Activated CD8-positive, alpha-beta memory T cell treated with anti-CD3 and anti-CD28 coated beads for 1 hour (primary cell): ENCODE measurements at places on chromosomes 11 and 22.

- no peak for DNase-seq
Observed at GRCh38 chr11:818396-819128, at the start of gene PNPLA2. Gene PNPLA2 (plus strand): TSS chr11:818914. CDS start chr11:819719, 805 bp downstream.

DNA sequence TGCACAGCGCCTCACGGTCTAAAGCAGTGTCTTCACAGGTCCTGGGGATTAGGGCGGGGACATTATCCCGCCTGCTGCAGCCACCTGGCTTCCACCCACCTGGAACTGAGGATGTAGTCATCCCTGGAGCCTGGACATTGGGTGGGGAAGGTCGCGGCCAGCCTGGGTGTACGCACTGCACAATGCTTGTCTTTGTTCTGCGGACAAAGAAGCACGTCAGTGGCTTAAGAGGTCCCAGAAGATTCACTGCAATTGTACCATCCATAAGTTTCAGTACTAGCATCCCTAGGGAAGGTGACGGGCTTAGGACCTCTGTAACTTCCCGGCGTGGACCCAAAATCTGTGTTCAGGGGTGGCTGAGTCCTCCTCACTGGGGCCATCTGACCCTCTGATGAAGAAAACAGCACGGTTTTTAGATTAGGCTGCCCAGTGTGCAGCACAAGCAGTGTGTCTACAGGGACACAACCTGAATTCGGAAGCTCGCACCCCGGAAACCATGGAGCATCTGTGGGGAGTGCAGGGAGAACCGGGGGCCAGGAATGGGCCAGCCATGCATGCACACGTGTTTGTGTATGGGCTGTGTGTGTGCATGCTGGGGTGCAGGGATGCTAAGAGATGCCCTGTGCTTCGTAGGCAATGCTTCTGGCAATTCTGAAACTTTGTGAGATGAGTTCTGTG, 342.6 kb upstream of the B3GAT1 start:
- no peak for DNase-seq

GRCh38 chr22:19913337-19913936, 28.1 kb upstream of the COMT start:
- no peak for DNase-seq

GRCh38 chr11:110818032-110818687, 105.9 kb upstream of the ARHGAP20 start:
- no peak for DNase-seq

- no peak for DNase-seq
Observed at GRCh38 chr11:90449606-90450005, 226.8 kb upstream of the CHORDC1 start.

- DNase-seq: no peak
Observed at GRCh38 chr22:48276994-48277867, 1514.8 kb downstream of the TBC1D22A start.

DNA sequence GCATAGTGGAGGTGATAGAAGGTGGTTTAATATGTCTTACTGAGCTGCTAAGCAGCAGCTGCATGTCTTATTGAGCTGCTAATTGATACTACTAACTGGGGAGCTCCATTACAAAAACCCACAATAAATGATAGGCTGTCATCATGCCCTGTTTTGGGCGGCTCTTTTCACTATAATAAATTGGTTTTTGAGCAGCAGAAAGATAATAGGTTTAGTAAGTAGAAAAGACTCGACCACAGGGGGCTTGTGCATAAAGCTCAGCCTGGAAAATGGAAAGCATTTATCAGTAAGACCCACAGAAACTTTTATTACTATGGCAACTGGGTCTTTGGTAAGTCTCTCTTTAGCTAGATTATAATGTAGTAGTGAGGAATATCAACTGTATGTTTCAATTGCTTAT, 117.6 kb downstream of the LDLRAD3 start:
- DNase-seq: no peak

GRCh38 chr22:17234144-17234623, 14.9 kb upstream of the ADA2 start:
- no peak for DNase-seq

DNA sequence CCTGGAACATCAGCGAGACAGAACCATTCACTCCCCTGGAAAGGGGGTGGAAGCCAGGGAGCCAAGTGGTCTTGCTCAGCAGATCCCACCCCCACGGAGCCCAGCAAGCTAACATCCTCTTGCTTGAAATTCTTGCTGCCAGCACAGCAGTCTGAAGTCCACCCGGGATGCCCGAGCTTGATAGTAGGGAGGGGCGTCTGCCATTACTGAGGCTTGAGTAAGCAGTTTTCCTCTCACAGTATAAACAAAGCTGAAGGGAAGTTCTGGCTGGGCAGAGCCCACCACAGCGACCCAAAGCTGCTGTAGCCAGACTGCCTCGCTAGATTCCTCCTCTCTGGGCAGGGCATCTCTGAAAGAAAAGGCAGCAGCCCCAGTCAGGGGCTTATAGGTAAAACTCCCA, 764.8 kb upstream of the LUZP2 start:
- no peak for DNase-seq

DNA sequence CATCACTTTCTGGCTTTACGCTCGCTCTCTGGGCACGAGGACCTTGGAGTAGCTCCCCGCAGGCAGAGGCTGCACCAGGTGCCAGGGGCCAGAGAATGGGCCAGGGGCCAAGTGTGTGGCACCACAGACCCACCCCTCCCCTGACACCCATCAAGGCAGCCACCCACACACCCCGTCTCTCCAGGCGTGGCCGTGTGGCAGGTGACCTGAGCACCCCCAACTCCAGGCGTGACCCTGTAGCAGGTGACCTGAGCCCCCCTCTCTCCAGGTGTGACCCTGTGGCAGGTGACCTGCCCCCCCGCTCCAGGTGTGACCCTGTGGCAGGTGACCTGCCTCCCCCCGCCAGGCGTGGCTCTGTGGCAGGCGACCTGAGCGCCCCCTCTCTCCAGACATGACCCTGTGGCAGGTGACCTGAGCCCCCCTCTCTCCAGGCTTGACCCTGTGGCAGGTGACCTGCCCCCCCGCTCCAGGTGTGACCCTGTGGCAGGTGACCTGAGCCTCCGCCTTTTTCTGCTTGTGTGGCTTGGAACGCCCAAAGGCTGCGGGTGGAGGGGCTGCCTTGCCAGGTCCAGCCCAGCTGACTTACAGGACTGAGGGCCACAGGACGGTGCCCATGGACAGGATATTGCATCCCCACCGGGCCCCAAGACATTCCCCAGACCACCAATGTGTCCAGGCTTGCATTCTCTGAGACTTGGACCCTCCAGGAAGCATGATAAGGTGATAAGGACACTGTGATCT, 667.2 kb downstream of the BRD1 start:
- no peak for DNase-seq

DNA sequence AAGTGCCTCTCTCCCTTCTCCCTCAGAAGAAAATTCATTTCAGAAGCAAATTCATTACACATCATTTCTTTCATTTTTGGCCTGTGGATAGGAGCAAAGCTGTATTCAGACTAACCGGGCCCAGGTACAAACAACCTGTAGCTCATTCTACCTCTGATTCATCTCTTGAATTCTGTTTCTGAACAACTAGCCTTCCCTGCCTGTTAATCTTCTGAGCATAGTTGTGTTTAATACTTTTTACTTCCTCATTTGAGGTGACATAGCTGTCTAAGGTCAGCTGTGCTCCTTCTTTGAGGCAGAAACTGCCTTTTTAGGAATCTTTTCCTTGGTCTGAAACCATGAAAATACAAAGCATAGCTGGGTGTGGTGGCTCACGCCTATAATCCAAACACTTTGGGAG, 12.6 kb upstream of the IL18BP start:
- DNase-seq: no peak

DNA sequence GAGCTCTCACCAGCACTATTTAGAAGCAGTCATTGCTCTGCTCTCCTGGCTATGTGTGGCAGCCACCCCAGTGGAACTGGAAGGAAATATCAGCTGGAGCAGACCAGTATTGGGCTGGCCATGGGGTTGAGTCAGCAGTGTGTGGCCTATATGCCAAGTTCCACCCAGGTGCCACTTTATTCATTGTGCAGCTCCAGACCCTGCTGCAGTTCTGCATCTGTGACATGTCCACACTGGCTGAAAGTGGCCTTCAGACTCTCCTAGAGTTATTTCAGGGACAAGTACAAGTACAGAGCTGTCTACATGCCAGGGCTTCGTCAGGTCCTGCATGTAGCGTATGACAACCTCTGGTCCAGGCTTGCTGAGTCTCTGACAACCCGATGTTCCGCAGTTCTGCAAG, 55.2 kb downstream of the CABIN1 start:
- no peak for DNase-seq

- DNase-seq: no peak
Observed at GRCh38 chr11:762421-763072, 14.7 kb downstream of the GATD1 start.

- no peak for DNase-seq
Observed at GRCh38 chr11:44824300-44824704, 97.5 kb downstream of the TSPAN18 start.

DNA sequence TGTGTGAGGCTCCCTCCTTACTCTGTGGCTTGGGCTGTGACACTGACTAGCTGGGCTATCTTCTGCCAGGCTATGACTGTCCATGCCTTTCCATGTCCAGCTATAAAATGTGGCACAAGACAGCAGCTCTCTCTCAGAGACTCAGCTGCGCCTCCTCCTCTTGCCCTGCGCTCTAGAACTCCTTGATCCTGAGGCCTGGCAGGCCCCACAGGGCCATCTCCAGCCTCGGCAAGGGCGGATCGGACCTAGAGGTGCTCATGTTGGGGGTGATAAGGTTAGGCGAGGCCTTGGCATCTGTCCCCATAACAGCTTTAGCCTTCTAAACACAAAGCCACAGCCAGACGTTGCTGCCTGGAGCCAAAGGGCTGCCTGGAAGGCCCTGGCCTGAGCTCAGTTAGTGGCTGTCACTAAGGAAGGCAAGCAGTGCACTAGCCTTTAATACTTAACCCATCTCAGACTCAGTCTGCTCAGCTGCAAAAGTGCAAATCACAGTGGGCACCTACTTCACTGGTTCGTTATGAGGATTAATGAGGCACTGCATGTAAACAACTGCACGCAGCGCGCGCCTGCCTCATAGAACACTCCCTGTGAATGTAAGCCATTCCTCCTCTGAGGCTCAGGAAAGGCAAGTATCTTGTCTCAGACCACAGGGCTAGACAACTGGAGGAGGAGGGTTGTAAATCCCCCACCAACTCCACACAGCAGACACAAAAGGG, 1.2 kb downstream of the GUCD1 start:
- DNase-seq: no peak

DNA sequence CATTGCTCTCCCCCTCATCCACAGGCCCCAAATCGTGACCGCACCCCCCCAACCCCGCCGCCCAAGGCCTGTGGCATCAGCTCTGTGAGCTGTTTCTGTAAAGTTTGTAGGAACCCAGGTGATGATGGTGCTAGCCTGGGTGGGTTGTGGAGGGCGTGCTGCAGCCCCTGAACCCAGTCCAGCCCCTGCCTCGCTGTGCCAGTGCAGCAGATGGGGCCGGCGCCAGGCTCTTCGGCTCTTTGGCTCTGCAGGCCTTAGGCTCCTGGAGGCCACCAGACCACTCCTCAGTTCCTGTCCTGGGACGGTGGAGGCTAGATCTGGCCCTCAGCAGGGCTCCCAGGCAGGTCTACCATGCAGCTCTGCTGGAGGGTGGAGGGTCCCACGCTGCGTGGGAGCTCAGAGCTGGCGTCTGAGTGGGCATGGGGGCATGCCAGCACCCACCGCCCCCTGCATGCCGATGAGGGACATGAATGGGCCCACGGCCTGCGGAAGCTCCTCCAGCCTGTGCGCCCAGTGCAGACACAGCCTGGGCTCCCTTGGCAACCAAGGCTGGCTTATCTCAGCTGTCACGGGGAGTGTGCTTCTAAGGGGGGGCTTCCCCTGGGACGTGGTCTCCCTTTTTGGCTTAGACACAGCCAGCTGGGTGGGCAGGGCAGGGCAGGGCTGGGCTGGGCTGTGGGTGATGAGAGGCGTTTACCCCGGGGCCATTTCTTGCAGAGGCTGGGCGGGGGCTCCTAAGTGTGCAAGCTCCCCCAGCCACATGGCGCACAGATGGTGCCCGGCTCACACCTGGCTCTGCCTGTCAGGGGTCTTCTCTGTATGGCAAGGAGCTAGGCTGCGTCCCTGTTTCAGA, 1187.6 kb downstream of the BRD1 start:
- DNase-seq: no peak

GRCh38 chr11:130370845-130371590, 56.3 kb upstream of the ZBTB44 start:
- no peak for DNase-seq

- DNase-seq: no peak
Observed at GRCh38 chr11:24155792-24156191, 341.1 kb upstream of the LUZP2 start.

DNA sequence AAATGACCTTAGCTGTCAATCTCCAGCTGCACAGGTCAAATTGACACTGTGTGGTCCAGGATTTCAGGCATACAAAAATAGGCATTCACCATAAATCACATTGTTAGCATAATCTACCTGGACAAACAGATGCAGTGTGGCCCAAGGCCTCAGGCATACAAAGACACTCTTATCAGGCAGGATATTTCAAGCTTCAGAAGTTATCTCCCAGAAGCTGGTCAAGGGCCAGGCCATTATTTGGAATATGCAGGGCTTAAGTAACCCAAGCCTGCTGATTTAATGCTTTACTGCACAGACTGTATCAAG, 25.5 kb upstream of the HORMAD2 start:
- no peak for DNase-seq

- DNase-seq: no peak
Observed at GRCh38 chr22:30212996-30213441, 33.5 kb downstream of the LIF start.

- DNase-seq: no peak
Observed at GRCh38 chr22:25582946-25583345, 18.5 kb downstream of the GRK3 start.

DNA sequence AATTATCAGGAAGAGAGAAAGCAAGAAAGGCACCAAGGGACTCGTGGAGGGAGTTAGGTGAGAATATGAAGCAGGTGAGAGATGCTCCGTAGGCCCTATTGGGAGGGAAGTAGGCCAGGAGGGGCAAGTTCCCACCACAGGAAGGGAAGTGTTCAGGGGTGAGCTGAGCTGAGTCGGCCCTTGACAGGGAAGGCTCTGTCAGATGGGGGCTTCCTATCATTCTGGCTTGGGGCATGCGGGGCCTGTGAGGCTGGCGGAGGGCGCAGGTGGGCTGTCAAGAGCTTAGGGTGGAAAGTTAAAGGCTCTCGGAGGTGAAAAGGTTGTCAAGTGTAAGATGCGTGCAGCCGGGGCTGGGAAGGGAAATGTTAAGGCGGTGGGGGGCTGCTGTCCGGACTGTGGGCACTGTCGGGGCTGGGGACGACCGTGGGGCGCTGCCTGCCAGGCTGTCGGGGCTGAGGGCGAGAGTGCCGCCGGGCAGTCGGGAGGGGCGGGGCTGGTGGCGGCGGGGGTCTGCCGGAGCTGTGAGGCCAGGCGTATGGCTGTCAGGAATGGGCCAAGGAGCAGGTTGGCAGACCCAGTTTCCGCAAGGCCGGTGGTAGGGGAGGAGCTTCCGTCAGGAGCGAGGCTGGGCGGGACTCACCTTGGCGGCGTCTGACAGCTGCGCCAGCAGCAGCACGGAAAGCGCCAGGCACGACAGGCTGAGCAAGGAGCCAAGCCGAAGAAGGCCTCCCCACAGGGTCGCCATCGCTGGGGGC, 496 bp downstream of the TMEM9B start:
- DNase-seq: peak; percentile 50

GRCh38 chr11:60878245-60879101, 11.1 kb downstream of the ZP1 start:
- DNase-seq: no peak
